Spinal cord (tissue), 10 donors: ENCODE measurements at places on chromosomes 3 and 15. TPM values are rescaled to one million over a fixed set of nuclear protein-coding genes. Genes with fewer than 3 reads are reported as not detected.

The FGF12 gene
- 113 TPM for total RNA-seq

The CAV3 gene
- total RNA-seq: 0.11 TPM

The ANAPC13 gene
- 99.0 TPM for total RNA-seq

The KLHL40 gene
- not detected for total RNA-seq

The PAQR9 gene
- total RNA-seq: 0.66 TPM

The STT3B gene
- 143 TPM for total RNA-seq

The CLDND1 gene
- total RNA-seq: 143 TPM

The PPP2R3A gene
- 21.4 TPM for total RNA-seq

The CFAP161 gene
- 3.2 TPM for total RNA-seq

The MOBP gene
- 433 TPM for total RNA-seq

The TGM4 gene
- 0.06 TPM for total RNA-seq

The MYEF2 gene
- 73.0 TPM for total RNA-seq

The PRSS50 gene
- total RNA-seq: not detected

The CCDC39 gene
- 6.2 TPM for total RNA-seq

The THAP10 gene
- 6.6 TPM for total RNA-seq

The SCAPER gene
- total RNA-seq: 70.3 TPM

The PATL2 gene
- total RNA-seq: 0.72 TPM

The TRAT1 gene
- 0.20 TPM for total RNA-seq

The ACVR2B gene
- 16.5 TPM for total RNA-seq

The PLSCR2 gene
- 0.22 TPM for total RNA-seq

The TRIM42 gene
- not detected for total RNA-seq

The CEP97 gene
- total RNA-seq: 52.0 TPM

The MITF gene
- 10.4 TPM for total RNA-seq
